ENCODE measurements at places on chromosomes 2 and 18.

DNA sequence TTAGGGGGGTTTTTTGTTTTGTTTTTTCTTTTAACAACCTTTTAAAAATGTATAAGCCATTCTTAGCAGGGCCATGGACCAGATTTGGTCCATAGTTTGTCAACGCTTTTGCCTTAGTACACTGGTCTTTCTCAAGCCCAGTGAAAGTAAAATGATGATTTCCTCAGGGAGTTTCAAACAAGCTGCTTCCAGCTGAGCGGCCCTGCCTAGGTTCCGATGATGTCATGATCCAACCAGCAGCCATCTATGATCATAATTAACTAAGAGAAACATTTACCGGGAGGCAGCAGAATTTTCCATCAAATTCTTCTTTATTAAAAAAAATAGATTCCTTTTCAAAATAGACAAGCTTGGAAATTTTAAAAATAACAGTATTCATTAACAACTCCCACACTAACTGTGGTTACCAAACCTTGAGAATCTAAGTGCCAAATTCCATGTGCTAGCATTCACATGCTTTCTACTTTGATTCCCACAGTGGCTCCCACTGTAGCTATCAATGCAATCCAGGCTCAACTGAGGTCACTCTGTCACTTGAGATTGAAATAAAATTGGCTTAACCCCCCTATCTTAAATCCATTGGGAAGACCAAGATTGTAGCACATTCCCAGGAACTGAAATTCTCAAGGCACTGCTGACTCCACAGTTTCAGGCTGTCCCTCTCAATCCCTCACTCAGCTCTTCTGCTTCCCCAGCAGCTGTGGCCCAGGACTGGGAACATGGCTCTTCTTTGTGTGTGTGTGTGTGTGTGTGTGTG, 148.9 kb downstream of the RNF152 start:
- DNase-seq: no peak

DNA sequence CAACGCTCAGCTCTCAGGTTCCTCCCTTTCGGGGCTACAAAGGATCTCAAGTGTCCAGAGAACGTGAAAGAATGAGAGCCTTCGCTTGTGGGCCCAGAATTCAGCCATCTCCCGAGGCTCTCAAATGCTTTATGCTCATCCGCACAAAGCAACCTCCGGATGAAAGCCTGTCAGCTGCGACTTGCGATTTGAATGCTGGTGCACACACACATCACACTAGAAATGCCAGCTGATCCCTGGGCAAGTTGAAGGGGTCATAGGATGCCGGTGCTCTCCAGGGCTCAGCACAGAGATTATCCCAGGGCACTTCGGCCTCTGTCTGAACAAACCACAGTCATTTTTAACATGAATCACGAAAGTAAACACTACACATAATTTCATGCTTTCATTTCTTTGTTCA, 141.8 kb upstream of the MYT1L start:
- DNase-seq: no peak

GRCh38 chr2:18932853-18933252, 343.5 kb upstream of the NT5C1B start:
- DNase-seq: no peak

DNA sequence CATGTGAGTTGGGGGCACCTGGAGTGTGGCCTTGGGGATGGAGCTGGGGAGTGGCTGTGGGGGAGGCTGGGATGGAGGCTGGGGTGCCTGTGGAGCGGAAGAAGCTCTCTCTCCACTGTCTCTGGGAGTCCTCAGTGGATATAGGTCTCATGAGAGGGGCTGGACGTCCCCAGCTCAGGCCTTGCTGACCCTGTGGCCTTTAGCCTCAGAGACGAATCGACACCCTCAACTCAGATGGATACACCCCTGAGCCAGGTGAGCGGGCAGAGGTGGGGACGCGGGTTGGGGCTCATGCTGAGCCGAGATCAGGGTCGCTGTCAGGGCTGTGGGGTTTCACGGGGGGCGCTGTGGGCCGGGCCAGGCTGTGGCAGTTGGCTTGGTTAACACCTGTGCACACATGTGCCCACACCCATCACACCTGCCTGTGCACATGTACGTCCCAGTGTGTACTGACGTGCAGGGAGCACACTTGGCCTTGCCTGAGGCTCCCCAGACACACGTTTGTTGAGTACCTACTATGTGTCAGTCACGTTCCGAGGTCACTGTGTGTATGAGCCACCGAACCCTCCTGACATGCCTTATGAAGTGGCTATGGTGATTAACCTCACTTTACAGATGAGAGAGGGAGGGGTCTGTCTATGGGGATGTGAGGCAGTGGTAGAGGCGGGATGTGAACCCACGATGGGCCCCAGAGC, 20.1 kb downstream of the ZAP70 start:
- no peak for DNase-seq

DNA sequence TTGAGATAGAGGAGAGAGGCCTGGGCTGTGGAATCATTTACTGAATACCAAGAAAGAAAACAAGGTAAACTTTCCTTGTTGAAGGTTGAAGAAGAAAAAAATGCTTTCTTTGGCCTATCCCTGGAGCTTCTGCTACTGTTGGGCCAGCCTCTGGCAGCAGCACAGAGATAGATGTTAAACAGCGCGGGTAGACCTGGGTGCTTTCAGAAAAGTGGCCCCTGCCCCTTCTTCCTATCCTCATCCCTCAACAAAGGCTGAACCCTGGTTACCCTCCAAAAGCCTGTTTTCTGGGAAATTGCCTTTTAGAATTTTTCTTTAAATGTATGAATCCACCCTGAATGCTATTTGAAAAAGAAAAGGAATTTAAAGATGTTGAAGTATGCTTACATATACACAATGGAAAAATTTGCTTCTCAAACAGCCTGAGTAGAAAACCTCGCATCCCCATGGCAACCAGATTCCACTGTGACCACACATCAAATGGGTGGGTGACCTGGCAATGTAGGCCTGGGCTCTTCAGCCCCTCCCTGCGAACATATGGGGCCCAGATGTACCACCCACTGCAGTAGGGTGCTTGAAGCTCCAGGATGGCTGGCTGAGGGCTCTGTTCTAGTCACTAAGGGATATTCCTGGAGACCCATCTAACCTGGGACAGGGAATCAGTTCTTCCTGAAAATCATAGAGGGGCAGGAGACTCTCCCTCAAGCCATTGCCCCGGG, 23.4 kb upstream of the CHRNA1 start:
- DNase-seq: no peak

DNA sequence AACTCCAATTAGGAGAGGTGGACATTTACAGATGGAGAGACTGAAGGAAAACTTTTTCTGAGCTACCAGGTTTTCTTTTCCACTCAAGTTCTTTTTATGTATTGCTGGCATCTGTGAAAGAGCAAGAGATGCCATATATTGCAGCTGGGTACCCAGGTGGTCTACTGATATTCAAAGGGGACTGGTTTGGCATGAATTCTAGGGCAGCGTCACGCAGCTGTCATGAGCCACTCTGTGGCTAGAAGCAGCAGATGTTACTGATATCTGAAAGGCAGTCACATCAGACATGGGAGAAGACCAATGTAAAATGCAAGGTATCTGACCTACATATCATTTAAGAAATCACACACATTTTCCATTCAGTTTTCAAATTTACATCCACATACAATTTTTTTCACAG, 408.8 kb downstream of the GALNT13 start:
- no peak for DNase-seq

DNA sequence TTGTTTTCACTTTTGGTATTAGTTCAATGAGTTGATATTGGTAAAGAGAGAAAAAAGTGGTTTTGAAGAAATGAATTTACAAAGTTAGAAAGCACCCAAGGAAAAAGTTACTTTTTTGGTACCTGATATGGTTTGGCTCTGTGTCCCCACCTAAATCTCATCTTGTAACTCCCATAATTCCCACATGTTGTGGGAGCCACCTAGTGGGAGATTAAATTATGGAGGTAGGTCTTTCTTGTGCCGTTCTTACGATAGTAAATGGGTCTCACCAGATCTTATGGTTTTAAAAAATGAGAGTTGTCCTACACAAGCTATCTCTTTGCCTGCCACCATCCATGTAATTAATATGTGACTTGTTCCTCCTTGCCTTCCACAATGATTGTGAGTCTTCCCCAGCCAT, 965.6 kb upstream of the NRXN1 start:
- no peak for DNase-seq

All from NCI-H526 treated with DMSO at 0.1 percent for 48 hours (cell line).